ENCODE measurements at places on chromosomes 16 and 17.

GRCh38 chr16:1674751-1675664 is 3.1 kb upstream of the JPT2 start:
- no peak for DNase-seq

GRCh38 chr16:14098081-14098480 is 27.0 kb downstream of the MRTFB start:
- DNase-seq: no peak

- no peak for DNase-seq
These were observed 231.1 kb downstream of the UTP18 start for GRCh38 chr17:51491416-51491815.

DNA sequence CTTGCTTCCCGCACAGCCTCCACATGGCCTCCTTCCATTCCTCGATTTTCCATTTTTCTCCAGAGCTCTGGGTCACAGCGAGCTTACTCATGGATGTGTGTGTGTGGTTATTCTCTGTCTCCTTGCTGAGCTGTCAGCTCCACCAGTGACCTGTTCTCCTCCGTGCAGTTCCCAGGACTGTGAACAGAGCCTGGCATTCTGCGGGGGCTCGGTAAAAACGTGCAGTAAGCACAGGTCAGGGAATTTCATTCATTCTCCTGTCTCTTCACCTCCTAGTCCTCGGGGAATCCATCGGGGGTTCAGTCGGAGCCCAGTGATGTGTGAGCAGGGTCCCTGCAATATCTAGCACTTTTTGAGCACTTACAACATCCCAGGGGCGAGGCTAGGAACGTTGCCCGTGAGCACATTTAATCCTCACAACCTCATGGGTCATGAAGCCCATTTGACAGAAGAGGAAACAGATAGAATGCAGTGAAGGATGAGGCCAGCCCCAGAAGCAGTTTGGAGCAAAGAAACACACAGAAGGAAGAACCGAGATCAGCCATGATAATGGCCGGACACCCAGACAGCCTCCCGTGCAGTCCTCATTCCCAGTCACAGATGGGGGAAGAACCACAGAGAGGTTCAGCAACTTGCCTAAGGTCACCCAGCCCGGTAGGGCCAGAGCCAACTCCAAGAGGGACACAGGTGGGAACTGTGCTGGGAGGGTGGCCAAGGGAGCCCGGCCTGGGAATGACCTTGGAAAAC is 183.2 kb upstream of the GSE1 start:
- DNase-seq: no peak

DNA sequence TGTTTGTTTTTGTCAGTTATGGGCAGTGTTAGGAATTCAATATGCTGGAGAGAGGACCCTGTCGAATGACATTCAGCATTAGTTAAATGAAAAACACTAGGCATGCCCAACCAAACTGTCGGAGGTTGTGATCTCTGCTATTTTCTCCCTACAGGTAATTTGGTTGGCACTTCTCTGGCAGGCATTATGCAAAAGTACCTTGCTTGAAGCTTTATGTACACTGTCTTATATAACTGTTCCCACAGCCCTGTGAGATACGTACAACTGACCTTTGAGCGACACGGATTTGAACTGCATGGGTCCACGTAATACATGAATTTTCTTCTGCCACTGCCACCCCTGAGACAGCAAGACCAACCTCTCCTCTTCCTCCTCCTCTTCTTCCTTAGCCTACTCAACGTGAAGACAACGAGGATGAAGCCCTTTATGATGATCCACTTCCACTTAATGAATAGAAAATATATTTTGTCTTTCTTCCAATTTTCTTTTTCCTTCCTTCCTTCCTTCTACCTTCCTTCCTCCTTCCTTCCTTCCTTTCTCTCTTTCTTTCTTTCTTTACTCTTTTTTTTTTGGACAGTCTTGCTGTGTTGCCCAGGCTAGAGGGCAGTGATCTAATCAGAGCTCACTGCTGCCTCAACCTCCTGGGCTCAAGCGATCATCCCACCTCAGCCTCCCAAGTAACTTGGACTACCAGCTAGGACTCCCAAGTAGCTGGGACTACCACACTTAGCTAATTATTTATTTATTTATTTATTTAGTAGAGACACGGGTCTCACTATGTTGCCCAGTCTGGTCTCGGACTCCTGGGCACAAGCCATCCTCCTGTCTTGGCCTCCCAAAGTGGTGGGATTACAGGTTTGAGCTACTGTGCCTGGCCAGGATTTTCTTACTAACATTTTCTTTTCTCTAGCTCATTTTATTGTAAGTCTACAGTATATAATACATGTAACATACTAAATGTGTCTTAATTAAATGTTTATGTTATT is 77.3 kb downstream of the WIPI1 start:
- DNase-seq: no peak

DNA sequence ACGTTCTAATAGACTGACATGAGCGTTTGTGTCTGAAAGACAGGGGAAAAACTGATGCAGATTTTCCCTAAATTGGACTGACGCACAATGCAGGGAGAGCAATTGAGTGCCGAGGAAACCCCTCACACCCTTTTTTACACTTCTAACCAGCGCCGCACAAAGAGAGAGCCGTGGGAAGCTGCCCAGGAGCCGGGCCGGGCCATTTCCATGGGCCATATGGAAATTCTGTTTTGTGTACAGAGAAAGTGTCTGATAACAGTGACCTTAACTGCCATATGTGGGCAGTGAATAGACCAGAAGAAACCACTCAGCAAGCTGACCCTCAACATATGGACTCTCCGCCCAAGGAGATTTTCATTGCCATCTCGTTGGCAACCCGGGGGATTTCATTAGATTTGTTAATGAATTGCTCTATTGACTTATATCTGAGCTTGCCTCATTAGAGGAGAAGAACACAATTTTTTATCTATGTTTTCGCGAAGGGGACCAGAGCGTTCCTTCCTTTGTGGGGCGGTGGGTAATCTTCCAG is 225.9 kb upstream of the IRX3 start:
- DNase-seq: no peak

GRCh38 chr16:66569827-66570405 is 3.7 kb downstream of the CMTM1 start:
- peak; percentile 66 for DNase-seq

DNA sequence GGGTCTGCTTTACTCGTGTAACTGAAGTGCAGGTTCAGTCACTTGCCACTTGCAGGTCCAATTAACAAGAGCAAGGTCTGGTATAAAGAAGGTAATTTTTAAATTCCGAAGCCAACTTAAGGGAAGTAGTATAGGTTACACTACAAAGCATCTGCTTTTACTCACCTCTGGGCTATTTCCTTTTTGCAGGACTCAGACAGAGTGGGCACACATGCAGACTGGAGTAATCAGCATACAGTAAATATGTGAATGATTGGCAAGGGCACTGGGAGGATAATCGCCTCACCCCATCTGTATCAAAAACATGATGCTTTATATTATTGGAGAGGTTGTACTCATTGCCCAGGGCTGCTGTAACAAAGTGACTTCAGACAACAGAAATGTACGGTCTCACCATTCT is 160.1 kb upstream of the CDH5 start:
- no peak for DNase-seq

DNA sequence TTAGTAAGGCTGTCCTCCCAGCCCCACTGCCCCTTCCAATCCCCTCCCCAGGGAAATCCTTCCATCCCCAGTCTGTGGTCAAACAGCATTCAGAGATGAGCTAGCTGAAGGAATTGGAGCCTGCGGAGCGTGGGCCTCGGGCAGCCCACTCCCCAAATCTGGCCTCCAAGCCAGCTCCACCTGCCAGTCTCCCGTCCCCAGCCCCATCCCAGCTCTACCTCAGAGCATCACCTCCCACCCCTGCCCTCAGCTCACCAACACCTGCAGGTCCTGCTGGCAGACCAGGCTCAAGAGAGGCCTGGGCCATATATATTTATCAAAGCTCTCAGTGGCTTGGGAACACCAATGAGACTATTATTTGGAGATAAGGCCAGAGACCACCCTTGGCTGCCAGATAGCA is 5.2 kb upstream of the SPPL2C start:
- DNase-seq: no peak
